LHCN-M2 (cell line): ENCODE measurements at places on chromosomes 2 and 18.

DNA sequence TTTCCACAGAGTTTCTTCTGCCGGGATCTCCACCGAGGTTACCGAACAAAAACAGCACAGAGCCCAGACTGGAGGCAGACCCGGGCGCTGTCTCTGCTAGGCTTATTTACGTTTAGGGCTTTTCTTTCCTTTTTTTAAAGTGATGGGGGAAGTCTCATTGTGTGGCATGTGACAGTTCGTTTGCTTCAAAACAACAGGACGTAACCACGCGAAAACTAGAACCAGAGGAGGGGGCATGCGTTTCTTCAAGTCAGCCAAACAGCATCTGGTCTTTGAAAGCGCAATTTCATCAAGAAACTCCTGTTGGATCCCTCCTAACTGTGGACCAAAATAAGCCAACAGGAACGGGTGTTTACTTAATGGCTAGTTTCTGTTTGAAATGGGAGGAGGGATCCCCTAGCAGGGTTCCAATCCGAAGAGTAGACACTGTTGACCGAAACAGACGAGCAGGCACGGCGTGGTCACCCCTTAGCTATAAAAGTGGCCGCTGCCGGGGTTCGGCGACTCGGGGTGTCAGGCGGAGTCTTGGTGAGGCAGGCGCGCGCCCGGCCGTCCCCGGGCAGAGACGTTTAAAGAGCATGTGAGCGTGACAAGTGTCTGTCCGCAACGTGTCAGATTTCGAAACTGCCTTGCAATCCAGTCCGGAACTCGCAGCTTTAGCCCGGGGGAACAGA lies 997 bp upstream of the TGIF1 start:
- DNase-seq: no peak

GRCh38 chr18:45248240-45248903 lies 366.9 kb upstream of the SLC14A2 start:
- peak; percentile 53 for DNase-seq

GRCh38 chr2:25570161-25570845 lies 103.1 kb downstream of the DTNB start:
- no peak for DNase-seq

DNA sequence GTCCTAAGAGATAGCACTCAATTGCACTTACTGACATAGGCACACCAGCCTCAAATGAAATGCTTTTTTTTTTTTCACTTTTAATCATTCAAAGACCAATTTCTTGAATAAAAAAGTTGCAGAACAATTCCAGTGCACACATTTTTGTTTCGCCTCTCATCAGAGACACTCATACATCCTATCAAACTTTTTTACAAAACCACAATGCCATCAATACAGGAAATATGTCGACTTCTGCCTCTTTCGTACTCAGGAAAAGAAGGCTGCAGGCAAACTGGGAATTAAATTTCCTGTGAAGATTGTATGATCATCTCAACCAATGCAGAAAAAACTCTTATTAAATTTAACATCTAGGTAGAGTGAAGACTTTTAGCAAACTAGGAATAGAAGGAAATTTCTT lies 112.4 kb downstream of the DNER start:
- DNase-seq: no peak
